ENCODE measurements at places on chromosomes 13 and 19.

DNA sequence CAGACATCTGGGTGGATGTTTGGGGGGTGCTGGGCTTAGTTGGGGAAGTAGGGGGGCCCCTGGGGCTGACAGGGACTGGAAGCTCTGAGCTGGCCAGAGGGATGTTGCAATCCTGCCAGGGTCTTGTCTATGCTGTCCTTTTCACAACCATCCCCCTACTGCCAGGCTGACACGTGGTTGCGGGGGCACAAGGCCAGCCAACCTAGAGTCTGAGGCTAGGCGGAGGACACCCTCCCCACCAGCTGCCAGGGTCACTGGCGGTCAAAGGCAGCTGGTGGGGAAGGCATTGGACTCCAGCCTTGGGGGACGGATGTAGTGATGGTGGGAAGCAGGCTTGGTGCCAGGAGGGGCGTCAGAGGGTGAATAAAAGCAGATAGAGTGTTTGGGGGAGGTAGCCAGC, 1.6 kb upstream of the APOC1 start:
- DNase-seq, result peak; percentile 15

- DNase-seq, result no peak
These were observed 170.8 kb downstream of the FOXO1 start for GRCh38 chr13:40495621-40496001.

DNA sequence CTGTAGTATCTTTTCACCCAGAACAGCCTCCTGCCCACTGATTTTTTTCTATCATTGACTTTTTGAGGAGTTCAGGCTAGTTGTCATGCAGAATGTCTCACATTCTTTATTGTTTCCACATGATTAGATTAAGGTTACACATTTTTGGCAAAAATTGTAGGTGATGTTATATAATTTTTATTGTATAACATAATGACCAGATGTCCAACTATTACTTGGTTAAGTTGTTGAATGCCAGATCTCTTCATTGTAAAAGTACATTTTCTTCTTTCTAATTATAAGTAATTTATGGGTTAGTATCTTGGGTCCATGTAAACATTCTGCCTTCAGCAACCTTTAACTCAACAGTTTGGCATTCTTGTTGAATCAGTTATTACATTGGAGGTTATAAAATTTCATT, 138.4 kb downstream of the POSTN start:
- DNase-seq, result no peak

DNA sequence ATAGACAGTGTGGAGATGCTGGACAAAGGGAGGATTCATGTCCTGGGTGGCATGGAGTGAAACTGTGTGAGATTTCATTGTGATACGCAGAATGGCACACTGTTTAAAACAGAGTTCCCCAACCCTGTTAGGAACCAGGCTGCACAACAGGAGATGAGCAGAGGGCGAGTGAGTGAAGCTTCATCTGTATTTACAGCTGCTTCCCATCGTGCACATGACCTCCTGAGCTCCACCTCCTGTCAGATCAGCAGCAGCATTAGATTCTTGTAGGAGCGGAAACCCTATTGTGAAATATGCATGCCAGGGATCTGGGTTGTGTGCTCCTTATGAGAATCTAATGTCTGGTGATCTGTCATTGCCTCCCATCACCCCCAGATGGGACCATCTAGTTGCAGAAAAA, 72.5 kb downstream of the RAP2A start:
- no peak for DNase-seq

GRCh38 chr19:50368649-50369570, 3.5 kb upstream of the NAPSA start:
- peak; percentile 84 for DNase-seq

DNA sequence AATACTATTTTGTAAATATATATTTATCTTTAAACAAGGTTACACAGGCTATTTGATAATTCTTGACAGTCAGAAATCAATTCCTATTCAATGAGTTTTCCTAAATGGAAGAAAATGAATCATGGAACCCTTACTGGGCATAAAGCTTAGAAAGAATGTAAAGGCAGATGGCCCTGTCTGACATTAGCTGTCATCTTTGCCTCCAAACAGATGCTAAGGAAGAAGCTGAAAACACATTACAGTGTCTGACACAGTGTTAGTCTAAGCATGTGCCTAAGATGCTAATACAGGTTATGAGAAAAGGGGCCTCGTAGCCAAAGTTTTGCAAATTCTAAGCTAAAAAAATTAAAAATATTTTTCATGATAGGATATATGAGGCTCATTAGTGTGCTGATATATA, 112.8 kb downstream of the ITGBL1 start:
- DNase-seq, result no peak

GRCh38 chr19:4640247-4641000, 1.1 kb downstream of the TNFAIP8L1 start:
- DNase-seq, result no peak

GRCh38 chr13:113634279-113635047, 23.5 kb downstream of the ATP4B start:
- no peak for DNase-seq

DNA sequence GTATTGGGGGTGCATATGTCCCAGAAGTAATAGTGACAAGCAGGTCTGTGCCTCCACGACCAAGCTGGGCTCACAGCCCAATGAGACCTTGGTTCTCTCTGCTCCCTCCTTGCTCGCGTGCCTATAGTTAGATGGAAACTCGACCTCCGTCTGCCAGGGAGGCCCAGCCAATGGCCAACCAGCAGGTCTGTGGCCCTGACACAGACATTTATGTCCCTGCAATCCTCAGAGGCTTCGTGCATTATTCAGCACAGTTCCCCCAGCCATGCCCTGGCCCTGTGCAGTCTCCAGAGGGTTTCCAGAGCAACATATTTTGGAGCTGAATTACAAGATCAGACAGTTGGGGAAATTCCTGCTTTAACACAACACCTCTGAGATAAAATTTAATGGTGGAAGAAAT, 105.1 kb downstream of the UQCRFS1 start:
- DNase-seq, result no peak

DNA sequence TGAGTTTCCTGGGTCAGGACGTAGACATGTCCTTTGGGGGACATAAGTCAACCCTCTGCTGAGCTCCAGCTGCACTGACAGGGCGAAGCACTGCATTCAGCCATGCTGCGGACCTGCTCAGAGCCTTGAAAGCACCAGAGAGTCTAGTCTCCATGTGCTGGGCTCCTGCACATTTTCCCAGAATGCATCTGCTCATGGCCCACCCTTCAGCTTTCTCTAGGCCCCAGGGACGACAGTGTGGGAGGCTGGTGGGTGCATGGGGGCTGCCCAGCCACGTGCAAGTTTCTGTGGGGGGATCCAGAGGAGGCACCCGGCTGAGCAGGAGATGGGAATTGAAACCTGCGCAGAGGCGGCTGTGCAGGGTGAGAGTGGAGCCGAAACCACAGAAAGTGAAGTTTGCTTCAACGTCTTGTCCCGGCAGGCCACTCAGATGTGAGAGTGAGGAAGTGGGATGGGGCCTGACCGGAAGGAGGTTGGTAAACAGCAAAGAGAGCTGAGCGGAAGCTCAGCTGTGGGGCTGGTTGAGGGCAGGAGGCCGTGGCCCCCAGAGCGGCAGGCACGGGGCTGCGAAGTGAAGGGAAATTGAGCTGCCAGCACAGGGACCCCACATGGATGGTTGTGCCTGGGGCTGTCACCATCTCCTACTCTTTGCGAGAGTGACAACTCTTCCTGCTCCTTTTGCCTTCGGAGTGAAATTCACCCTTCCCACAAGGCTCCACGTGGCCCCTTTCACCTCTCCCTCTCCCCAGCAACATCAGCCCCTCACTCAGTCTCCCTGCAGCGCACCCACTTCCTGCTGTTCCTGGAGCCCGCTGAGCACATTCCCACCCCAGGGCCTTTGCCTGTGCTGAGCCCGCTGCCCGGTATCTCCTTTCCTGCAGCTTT, 11.8 kb downstream of the PGLS start:
- no peak for DNase-seq

DNA sequence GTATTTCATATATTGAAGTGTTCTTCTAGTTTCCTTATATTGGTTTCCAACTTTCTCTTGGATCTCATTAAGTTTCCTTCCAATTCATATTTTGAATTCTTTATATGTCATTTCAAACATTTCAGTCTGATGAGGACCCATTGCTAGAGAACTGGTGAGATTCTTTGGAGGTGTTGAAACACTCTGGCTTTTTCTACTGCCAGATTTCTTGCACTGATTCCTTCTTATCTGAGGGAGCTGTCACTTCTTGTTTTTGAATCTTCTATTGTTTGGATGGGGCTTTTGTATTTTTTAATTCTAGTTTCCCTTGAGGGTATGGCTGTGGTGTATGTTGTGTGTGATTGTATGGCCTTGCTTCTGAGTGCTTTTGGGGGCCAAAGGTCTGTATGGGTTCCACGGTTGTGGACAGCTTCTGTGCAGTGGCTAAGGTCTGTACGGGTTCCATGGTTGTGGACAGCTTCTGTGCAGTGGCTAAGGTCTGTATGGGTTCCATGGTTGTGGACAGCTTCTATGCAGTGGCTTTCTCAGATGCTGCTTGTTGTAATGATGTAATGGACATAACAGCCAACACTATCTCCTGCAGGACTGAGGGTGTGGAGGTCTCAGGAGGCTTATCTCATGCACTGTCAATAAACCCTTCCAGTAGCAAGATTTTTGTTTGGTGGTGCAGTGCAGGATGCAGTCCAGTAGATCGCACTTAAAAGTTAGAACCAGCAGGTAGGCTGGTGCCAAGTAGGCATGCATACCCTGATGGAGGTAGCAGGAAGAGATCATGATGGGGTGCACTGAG, 36.8 kb downstream of the ACSBG2 start:
- DNase-seq, result no peak

- DNase-seq, result no peak
These were observed 28.4 kb upstream of the ENOX1 start for GRCh38 chr13:43815204-43815603.

GRCh38 chr13:109128121-109128520, 498.7 kb downstream of the MYO16 start:
- DNase-seq, result no peak

GRCh38 chr19:15628236-15629002, 12.3 kb upstream of the CYP4F3 start:
- DNase-seq, result no peak

- DNase-seq, result no peak
These were observed 32.1 kb downstream of the PPP2R1A start for GRCh38 chr19:52221831-52222375.

DNA sequence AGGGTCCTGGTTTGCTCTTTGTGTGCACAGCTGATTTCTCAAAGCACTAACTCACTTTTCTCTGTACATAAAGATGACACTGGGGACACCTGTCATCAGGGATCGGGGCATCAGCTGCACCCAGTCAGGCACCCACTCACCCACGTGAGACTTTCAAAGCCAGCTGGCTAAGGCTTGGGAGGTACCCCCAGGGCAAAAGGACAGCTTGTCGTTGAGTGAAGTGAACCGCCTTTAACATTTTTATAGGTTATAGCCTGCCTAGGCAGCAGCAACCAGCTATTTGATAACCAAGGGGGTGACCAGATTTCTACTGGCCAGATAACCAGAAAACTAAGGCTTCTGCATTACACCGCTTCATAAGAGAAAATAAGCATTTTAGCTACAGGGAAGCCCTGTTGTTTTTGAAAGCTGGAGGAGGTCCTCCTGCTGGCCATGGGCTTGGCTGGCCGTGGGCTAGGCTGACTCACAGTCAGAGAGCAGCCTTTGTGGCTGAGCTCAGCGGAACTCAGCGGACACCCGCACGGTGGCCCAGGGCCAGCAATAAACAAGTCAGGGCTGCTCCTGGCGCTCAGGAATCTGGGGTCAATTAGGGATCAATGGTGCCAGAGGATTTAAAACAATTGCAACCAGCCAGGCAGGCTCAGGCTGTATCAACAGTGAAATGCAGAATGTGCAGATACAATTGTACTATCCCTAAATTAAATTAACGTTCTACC, 57.1 kb downstream of the ALOX5AP start:
- DNase-seq, result peak; percentile 7

- no peak for DNase-seq
These were observed 56.2 kb downstream of the LACC1 start for GRCh38 chr13:43935878-43936277.

DNA sequence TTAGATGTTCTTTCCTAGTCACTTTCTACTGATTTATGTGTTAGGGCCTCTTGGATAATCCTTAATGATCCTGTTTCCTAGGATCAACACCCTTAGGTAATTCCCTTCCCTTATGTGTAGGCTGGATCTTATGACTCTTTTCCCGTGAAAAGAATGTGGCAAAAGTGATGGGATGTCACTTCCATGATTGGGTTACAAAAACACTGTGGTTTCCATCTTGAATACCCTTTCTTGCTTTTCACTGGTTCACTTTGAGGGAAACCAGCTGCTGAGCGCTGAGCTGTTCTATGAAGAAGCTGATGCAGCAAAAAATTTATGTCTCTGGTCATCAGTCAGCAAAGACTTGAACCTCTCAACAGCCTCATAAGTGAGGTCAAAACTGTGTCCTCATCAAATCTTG, 609.4 kb downstream of the OLFM4 start:
- DNase-seq, result no peak

- DNase-seq, result no peak
These were observed at the start of gene MCEMP1 for GRCh38 chr19:7676854-7677253. Gene MCEMP1 (plus strand): TSS chr19:7677090. CDS start chr19:7677121, 31 bp downstream.

DNA sequence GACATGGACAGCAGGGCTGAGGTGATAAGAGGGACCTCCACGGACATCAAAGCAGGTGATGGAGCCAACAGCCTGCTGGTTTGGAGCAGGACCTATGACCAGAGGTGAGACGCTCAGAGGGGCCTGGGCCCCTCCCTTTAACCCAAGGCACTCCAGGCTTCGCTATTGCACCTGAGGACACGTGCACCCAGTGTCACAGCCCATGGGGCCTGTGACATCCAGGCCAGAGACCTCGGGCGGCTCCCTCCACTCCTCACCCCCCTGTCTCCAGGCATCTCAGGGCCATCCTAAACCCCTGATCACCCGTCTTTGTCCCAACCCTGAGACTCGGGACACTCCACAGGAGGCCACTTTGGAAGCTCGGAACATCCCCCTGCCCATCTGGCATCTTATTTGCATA, 12.9 kb downstream of the ADGRE5 start:
- DNase-seq, result no peak

- no peak for DNase-seq
These were observed 218.7 kb downstream of the POSTN start for GRCh38 chr13:37379841-37380240.

GRCh38 chr13:38350114-38350617, 515 bp downstream of the UFM1 start:
- no peak for DNase-seq

DNA sequence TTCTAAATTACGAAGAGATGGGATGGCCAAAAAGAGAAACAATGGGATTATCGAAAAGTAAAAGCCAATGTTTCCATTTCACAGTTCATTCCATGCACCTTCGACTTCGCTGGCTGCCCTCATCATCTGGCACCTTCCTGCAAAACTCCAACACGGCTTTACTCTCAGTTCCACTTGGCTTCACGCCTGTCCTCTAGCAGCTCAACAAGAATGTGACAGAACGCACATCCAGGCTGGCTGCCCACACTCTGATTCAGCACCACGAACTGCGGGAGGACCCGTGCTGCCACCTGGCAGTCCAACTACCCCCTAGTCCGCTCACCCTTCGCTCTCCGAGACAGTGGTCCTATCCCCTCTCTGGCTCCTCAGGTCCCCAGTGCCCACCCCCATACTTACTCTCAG, 11.7 kb downstream of the ATP7B start:
- DNase-seq, result no peak

All from NCI-H1694 (cell line).